ENCODE measurements at places on chromosomes 6 and 20.
A peak's percentile ranks its signal among the peaks of the same experiment; 100 is the strongest.

- no peak for DNase-seq
These were observed 159.4 kb upstream of the SULF2 start for GRCh38 chr20:47944682-47945081.

- no peak for DNase-seq
These were observed 77.5 kb upstream of the TRAF3IP2 start for GRCh38 chr6:111683157-111683556.

GRCh38 chr20:49928411-49929141 lies 7.6 kb upstream of the RNF114 start:
- peak; percentile 53 for DNase-seq

DNA sequence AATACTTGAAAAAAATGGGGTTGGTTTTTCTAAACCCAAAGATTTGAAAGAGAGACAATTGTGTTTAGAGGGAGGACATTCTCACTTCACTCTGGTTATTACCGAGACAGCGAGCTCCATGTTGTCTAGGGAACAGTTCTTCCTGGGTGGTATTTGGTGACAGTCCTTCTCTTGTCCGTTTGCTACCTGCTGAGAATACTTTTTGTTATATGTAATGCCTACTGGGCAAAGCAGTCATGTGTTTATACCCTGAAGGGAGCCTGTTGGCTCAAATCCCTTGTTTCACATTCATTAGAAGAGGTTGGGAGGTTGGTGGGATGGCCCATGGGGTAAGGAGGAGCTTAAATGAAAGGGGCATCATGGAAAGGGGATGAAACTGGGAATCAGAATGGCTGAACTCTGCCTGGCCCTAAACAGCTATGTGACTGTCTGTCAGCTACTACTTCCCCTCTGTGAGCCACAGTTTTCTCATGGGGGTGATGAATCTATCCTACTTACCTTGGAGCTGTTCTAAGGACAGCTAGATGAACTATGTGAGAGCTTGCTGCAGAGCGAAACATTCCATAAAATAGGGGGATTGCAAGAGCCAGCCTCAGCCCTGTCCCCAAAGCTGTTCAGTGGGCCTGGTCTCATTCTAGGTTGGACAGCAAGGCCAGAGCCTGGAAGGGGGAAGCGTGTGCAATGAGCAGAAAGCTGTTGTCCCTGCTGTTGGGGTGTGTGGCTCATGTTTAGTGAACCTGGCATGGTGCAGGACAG lies 43.5 kb downstream of the FNDC1 start:
- no peak for DNase-seq

DNA sequence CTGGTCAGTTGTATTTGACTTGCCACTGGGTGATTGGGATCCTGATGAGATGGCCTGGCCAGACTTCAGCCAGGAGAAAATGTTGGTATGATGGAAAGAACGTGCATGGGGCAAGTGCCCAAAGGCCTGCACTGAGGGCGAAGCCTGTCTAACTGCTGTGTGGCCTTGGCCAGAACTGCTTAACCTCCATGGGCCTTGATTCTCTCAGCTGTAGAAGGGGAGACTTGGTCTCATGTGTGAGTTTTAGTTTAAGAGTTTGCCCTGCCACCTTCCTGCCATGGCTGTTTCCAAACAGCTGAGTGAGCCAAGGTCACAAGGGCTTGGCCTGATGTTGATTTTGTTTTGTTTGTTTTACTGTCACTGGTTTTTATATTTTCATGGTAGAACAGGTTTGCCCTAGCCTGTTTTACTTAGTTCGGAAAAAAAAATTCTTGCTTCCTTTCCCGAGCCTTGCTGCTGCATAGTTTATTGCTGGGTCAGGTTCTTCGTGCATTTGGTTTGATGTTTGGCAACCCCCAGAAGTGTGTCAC lies 35.3 kb downstream of the DSTN start:
- no peak for DNase-seq

DNA sequence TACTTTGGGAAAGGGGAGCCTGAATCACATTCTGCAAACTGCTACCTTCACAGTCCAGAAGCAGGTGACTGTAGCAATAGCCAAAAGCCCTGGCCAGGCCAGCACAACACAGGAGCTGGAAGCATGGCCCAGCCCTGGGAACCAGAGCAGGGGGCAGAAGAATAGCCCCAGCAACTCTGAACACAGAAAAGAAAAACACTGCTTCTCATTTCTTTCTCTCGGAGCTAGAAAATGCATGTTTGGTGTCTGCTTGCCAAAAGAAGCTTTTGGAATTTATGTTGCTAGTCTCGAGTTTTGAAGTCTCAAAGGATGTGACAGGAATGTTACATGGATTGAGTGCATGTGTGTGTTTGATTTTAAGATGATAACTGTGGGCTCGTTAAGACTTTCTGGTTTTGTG lies 79.8 kb upstream of the SCAF8 start:
- DNase-seq: no peak

- DNase-seq: no peak
These were observed 529.9 kb upstream of the MMS22L start for GRCh38 chr6:97812940-97813339.

DNA sequence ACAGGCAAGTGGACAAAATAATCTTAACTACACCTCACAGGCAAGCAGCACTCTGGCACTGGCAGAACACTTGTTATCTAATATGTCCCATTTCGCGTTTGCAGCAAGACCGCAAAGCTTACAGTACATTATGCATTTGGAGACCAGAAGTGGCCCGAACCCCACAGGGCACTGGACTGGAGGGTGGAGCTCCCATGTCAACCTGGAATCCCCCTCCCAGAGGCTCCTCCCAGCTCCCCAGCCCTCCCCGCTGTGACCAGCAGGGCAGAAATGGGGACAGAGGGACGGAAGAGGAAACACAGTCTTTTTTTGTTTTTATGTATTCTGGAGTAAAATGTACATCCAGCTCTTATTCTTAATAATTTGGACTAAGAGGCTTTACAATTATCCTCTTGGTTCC lies 263.7 kb downstream of the SMOC2 start:
- DNase-seq: no peak

DNA sequence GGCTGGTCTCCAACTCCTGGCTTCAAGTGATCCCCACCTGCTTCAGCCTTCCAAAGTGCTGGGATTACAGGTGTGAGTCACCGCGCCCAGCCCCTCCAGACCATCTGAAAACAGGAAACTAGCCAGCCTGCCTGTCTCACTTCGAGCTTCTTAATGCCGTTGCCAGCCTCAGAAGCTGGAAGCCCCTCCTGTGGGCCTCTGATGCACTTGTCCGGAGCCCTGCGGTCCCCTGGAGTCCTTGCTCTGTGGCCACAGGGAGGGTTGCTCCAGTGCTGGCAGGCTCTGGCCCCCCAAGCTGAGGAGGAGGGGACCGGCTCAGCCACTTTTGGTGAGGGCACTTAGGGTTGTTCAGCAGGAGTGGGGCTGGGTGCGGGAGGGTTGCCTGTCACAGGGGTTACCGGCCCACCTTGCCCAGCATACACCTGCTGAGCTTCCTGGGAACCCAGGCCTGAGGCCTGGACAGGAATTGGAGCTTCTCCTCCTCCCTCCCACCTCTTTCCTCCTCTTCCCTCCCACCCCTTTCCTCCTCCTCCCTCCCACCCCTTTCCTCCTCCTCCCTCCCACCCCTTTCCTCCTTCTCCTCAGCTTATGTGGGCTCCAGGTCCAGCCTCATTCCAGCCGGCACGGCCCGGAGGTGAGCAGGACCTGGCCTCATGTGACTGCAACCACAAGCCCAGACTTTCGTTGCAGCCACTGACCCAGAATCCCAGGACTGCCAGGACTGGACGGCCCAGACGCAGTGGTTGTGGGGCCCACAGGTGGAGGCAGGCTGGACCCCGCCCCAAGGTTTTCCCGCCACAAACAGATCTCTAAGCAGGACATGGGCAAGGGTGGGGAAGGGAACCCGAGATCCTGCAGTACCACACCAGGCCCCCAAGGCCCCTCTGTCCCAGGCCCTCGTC lies 9.4 kb upstream of the BIRC7 start:
- DNase-seq: no peak

GRCh38 chr6:42118162-42119001 lies 24.0 kb downstream of the C6orf132 start:
- DNase-seq: no peak

- no peak for DNase-seq
These were observed 79.0 kb downstream of the NRSN1 start for GRCh38 chr6:24205020-24205492.

GRCh38 chr6:129115471-129115870 lies 232.5 kb downstream of the LAMA2 start:
- no peak for DNase-seq
